CD4-positive, alpha-beta T cell treated with Interleukin-4 for 1 hour (primary cell): ENCODE measurements at places on chromosomes 5 and 9.

DNA sequence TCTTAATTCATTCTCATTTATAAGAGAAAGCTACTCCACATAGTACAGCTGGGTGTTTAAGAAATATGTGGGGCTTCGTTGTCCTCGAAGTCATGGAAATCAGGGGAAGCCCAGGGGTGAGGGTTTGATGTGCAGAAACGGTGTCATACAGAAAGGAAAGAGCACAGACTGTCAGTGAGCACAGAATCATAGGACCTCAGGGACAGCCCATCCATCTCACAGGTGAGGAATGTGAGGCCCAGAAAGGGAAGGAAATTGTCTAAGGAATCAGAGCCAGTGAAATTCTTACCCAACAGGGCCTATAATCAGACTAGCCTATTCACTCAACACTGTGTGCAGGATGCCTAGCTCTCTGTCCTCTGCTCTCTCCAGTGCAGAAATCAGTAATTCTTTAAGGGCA lies 535.6 kb downstream of the SPOCK1 start:
- DNase-seq, result no peak

GRCh38 chr5:42836070-42836769 lies 24.5 kb upstream of the SELENOP start:
- DNase-seq, result no peak

DNA sequence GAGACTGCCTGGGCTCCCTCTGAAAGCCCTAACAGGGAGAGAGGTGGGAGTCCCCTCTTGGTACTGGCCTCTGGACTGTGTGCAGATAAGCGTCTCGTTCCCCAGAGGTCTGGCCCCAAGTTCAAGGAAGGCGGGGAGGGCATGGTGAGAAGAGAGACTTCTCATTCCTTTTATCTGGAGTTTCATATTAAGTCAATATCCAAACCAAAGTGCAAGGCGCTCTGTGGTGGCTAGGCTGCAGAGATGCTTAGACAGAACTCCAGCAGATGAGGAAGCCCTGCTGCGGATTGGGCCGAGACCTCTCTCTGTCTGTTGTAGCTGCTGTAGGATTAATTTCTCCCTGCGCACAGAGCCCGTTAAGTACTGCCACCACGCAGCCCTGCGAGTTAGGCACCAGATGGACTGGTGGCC lies 16.0 kb downstream of the MVB12B start:
- no peak for DNase-seq

DNA sequence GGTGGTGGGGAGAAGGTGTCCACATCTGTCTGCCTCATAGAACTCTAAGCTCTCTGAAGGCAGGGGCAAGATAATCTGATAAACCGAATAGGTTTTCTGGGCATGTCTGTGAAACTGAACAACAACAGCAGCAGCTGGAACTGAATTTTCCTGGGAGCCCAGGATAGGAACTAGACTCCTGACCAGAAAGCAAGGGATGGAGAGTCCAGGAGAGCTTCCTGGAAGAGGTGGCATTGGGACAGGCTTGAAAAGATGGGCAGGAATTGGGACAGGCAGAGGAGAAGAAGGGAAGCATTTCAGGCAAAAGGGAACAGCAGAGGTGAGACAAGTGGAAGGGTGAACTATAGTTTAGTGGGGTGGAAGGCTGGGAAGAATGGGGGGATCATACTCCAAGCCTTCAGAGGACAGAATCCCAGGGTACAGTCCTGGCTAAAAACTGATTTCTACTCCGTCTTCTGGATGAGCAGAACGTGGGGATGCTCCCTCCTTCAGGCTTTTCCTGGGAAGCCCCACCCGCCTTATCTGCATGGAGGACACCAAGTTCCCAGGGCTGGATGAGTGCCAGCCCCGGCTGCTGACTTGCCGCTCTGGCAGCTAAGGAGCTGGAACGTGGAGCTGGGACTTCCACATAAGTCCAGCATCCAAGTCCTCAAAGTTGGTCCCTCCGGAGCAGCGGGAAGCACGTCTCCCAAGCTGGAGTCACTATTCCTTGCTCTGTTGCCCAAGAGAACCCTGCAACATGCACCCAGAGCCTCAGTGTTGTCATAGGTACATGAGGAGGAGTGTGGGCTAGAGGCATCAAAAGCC lies 13.9 kb upstream of the KIF12 start:
- DNase-seq, result no peak

- DNase-seq, result no peak
Observed at GRCh38 chr5:157354800-157355199, 88.9 kb downstream of the CYFIP2 start.

DNA sequence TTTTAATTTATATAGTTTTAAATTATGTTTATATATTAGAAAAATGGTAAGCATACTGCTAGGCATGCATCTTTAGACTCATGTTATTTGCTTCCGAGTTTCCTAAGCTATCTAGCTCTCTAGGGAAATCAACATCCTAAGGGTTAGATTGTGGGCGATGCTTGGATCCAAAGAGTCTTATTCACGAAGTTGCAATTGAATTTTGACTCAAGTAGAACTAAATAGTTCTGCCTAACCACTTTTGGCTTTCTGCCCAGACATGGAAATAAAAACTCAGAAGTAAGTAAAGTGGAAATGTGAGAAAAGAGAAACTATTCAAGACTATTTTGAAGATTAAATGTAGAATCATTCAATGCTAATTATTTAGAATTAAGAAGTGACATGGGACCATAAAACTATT lies 440.4 kb downstream of the CDH18 start:
- DNase-seq, result no peak

DNA sequence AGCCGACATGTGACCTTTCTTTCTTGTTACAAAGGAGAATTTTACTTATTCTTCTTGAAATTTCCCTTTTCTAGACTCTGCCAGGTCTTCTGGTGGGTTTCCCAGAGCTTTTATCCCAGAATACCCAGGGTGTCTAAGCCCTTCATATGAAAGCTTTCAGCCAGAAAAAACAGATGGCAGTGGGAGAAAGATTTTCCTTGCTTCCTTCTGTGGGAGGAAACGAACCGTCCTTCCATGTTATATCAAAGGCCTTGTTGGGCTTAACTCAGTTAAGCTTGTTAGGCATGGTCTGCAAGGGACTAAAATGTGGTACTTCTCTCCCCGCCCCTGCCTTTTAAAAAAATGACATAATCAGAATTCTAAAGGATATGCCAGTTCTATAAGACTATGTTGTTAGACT lies 47.5 kb downstream of the SPATA31D1 start:
- no peak for DNase-seq

- no peak for DNase-seq
Observed at GRCh38 chr5:32600054-32600622, 14.8 kb downstream of the SUB1 start.

GRCh38 chr5:115439042-115439441 lies 105.5 kb downstream of the FEM1C start:
- no peak for DNase-seq

- no peak for DNase-seq
Observed at GRCh38 chr5:15256485-15256884, 243.5 kb upstream of the FBXL7 start.

GRCh38 chr9:132698989-132699388 lies 28.7 kb downstream of the GTF3C4 start:
- no peak for DNase-seq

GRCh38 chr9:22049411-22049810 lies 40.3 kb upstream of the CDKN2B start:
- DNase-seq, result no peak

- DNase-seq, result no peak
Observed at GRCh38 chr5:143569213-143569701, 165.8 kb upstream of the NR3C1 start.

GRCh38 chr5:150377964-150378694 lies 20.6 kb downstream of the TCOF1 start:
- DNase-seq, result no peak

DNA sequence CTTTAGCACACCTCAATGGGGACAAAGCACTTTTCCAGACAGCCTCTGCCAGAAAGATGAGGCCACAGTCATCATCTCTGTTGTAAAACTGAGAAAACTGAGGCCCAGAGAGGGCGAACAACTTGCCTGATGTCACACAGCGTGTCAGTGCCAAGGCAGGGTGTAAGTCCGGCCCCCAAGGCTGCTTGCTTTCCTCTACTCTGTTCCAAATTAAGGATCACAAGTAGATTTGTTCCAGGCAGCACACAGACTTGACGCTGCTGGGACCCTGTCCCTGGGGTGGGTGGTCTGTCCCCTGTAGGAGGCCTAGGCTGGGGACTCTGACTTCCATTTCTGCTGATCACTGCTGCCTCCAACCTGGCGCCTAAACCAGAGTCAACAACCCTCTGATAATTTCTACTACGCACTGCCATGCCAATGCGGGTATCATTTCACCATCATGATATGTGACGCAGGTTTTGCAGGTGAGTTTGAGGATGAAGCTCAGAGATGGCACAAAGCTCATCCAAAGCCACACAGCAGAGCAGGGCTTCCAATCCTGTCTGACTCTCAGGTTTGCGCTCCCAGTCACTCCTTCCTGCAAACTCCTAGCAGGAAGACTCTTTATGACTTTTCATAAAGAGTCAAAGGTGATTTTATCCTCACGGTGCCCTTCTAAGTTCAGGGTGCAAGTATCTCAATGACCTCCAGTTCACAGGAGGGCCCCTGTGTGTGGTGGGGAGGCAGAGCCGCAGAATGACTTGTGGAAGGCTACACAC lies 13.5 kb upstream of the RALGDS start:
- DNase-seq, result no peak

DNA sequence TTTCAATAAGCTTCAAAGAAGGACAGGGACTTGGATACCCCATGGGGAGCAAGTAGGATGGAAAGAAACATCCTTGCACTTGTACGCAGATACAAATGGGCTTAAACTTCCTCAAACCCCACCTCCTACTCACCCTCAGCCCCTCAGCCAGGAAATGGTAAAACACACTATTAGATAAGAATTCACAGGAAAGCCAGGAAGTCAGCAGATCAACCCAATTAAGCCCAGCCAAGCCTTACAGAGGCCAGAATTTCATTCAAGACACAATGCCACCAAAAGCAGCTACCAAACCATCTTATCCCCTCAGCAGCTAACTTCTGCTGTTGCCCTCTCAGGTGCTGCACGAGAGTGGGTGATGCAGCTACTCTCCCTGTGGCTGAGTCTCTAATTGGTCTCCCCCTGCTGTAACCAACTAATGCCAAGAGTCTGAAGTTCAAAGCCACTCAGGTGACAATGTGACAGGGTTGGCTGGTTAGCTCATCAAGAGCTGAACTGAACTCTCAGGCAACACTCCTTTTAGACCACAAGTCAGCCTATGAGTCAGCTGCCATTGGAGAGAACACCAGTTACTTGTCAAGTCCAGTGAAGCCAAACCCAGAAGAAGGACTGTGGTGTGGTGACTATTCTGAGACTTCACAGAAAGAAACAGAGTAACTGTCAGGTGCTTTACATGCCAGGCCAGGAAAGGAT lies 201.9 kb downstream of the ZNF608 start:
- DNase-seq, result no peak

- DNase-seq, result peak; percentile 67
Observed at GRCh38 chr5:148855249-148856008, 29.0 kb downstream of the ADRB2 start.
